ENCODE measurements at places on chromosomes 2 and 18.

DNA sequence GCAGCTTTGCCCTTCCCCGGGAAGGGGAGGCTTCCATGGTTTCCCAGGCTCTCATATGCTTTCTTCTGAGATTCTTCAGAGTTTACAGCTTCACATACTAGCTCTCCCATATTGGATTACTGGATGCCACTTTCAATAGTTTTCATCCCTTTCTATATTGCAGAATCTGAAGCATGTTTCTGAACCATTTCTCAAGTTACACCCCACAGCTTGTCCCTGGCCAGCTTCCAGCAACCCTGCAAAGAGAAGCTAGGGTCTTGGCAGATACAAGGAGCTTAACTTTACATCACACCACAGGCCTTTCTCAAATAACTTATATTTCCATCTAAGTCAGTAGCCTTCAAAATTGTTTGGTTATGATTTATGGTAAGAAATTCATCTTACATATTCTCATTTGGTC is 39.6 kb downstream of the LHCGR start:
- DNase-seq: no peak

GRCh38 chr2:88669482-88670214 is 21.8 kb upstream of the RPIA start:
- DNase-seq: no peak

DNA sequence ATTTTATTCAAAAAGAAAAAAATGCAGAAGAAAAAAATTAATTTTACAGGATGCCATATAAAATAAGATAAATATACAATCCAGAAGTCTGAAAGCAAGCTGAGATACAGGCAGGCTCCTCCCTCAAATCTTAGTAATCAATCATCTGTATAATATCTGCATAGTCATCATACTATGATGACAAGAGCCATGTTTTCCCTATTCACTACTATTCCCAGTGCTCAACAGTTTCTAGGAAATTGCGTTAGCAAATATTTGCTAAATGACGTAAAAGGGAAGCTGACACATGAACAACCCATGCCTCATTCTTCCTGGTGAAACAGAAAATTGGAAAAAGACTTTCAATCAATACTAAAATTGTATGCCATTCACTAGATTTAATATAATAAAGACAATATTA is 793.2 kb downstream of the SUCLG1 start:
- DNase-seq: no peak

DNA sequence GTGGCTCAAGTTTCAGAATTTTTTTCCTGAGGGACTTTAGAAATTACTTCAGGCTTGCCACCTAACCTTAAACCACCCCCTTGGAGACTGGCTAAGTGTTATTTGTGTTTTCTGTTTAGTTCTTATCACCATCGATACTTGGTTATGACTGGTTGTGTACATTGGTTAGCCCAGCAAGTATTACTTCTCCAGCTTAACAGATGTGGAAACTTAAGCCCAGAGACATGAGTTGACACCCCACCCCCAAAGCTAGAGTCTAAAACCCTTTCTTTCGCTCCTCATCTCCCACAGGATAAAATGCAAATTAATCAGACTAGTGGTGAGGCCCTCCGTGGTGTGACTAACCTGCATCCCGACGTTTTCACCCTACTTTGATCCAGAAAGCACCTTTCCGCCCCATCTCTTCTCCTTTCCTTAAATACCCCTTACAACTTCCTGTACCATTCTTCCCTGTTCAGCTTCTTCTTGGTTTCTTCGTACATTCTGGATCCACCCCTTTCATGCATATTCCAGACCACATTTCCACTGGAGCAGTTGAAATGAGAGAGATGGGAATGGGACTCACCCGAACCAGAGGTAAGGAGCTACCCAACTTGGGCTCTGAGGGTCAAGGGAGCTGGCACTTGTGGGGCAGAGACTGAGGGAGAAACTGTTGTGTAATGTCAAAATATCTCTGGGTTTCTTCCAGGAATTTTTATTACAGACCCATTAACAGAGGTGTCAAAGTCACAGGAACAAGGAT is 819 bp upstream of the MAP3K2 start:
- DNase-seq: no peak

DNA sequence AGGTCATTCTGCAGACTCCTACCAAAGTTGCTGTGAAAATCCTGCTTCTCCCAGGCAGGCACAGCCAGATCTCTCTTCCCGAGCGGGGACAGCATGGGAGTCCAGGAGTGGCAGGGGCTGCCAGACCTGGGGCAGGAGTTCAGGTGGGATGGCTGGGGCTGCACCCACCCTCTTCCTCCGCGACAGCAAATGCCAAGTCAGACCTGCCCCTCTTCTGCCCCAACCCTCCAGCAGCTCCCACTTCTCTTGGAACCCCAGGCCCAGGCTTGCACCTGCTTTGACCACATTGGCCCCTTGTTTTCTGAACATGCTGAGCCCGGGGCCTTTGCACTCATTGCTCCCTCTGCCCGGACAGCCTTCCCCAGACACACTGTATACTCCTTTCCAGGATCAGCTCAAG is 288.2 kb upstream of the HS6ST1 start:
- DNase-seq: no peak

DNA sequence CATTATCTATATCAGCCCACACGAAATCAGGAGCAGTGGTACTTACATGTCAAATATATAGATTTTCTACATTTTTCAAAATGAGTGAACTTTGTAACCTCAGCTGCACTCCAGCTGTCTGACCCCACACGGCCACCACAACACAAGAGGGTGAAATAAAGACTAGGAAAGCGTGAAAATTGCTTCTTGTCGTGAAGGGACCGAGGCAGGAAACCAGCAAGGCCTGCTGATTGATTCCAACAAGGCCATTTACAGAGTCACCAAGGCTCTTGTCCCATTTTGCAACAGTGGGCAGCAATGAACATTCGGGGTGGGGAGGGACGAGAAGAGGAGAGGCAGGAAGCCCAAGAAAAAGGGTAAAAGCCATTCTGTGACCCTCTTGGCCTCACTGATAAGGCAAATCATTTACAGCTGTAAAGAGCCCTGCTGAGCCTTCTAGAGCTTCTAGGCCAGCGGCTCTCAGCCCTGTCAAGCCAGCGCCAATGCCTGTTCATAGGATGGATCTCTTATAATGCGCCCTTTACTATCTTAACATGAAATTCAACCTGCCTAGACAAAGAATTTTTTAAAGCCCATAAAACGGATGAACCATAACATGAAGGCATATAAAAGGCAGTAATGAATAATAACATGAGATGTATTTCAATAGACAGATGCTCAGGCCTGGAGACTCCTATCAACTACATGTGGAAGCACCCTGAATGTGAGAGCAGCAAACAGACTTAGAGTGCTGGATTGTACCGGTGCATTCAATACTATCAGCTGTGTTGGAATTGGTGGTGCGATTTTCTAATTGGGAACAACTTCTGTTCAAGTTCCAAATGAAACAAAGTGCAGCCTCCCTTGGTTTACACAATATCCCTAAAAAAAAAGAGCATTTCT is 269.0 kb downstream of the CDCA7 start:
- DNase-seq: no peak

DNA sequence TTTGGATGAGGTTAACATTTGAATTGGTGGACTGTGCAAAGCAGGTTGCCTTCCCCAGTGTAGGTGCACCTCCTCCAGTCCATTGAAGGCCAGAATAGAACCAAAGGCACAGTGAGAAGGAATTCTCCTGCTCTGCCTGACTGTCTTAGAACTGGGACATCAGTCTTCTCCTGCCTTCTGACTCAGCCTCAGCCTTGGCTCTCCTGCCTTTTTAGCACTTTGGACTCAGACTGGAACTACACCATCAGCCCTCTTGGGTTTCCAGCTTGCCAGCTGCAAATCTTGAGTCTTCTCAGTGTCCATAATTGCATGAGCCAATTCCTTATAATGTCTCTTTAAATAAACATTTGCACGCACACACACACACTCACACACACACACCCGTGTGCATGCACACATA is 8.0 kb upstream of the TMEM177 start:
- DNase-seq: no peak

DNA sequence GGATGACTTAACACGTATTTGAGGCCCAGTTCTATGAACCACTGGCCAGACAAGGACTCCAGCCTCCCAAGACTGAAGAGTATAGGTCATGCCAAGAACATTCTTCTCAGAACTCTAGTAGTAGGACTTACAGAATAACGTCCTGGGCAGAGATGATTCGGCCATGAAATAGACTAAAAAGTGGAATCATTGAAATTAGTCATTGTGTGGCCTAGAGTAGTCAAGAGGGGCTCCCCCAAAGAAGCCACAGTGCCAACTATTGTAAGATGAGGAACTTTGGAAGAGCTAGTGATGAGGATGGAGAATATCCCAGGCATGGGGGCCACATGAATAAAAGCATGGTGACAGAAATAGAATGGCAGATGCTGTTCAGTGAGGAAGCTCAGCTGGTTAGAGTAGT is 101.1 kb downstream of the TRIB2 start:
- no peak for DNase-seq

GRCh38 chr2:197255543-197255942 is 55.0 kb downstream of the ANKRD44 start:
- DNase-seq: peak; percentile 84

GRCh38 chr18:6557057-6557769 is 142.5 kb upstream of the L3MBTL4 start:
- DNase-seq: no peak

- no peak for DNase-seq
Observed at GRCh38 chr18:37666991-37667390, 101.4 kb upstream of the CELF4 start.

GRCh38 chr2:29051730-29052129 is 22.6 kb downstream of the PCARE start:
- no peak for DNase-seq

GRCh38 chr18:58570360-58571064 is 58.4 kb downstream of the ALPK2 start:
- DNase-seq: no peak

GRCh38 chr2:112973156-112973555 is 4.7 kb upstream of the IL36G start:
- no peak for DNase-seq

DNA sequence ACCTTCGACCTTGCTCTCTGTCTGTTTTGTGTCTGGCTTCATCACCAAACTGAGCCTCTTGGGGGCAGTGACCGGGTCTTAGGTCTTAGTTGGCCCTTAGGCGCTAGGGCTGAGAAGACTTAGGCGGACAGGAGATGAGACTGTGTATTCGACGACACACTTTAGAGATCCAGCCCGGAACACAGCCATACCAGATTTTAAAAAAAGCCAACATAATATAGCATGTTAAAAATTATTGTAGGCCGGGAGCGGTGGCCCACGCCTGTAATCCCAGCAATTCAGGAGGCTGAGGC is 9.5 kb upstream of the PROC start:
- no peak for DNase-seq

DNA sequence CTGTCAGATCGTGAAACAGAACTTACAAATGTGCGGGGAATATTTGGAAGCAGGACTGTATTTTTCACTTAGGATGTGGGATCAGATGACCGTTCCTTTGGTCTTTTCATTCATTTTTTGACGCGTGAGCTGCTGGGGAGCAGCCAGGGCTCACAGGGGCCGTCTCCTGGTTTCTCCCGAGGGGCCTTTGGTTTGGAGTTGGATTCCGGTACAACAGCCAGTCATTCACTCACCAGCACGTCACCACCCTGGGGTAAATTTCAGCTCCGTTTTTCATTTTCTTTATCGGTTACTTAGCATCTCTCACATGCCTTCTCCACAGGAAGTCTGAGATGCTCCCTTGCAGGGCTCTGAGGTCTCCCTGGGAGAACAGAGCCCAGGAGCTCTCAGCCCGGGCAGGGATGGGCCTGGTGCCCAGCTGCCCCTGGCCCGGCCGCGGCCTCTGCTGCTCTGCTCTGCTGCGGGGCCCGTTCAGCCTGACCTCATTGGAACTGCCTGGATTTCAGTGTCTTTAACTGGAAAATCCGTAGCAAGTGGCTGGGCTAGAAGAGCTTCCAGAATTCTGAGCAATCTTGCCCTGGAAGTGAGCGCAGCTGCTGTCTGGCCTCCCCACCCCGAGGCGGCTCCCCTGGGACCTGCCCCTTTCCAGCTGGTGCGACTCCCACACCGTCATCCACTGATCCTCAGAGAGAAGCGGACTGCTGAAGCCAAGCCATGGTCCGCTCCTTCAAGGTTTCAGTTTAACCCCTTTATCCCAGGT is 335.6 kb downstream of the EIPR1 start:
- DNase-seq: no peak

Data from stimulated activated CD8-positive, alpha-beta memory T cell treated with anti-CD3 and anti-CD28 coated beads, Interleukin-15, amount 100 ng/mL, for 48 hours (primary cell).